Activated CD4-positive, alpha-beta T cell treated with anti-CD3 and anti-CD28 coated beads for 24 hours (primary cell): ENCODE measurements at places on chromosomes 1 and 21.

DNA sequence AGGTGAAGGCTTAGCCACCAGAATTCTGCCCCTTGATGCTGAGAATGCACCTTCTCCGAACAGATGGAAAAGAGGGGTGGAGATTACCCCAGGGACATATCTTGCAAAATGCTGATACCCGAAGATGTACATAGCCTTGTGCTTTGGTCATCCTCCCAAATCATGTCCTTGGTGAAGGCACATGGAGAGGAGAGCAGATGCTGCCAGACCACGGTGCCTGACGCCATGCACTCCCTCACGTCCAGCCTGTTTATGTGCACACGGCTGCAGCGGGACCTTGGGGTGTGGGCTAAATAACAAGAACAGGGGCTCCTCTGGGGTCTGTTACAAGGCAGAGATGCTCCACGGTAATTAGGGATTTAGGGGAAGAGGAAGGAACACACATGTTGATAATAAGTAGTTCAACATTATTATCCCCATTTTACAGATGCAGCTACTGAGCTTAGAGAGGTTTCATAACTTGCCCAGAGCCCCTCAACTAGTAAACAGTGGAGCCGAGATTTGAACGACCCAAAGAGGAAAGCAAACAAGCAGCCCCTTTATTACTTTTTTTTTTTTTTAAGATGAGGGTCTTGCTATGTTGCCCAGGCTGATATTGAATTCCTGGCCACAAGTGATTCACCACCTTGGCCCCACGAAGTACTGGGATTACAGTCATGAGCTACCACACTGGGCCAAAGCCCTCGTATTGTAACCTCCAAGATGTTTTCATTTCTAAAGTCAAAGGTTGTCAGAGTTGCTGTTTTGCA, 12.9 kb downstream of the EPHX1 start:
- no peak for DNase-seq

DNA sequence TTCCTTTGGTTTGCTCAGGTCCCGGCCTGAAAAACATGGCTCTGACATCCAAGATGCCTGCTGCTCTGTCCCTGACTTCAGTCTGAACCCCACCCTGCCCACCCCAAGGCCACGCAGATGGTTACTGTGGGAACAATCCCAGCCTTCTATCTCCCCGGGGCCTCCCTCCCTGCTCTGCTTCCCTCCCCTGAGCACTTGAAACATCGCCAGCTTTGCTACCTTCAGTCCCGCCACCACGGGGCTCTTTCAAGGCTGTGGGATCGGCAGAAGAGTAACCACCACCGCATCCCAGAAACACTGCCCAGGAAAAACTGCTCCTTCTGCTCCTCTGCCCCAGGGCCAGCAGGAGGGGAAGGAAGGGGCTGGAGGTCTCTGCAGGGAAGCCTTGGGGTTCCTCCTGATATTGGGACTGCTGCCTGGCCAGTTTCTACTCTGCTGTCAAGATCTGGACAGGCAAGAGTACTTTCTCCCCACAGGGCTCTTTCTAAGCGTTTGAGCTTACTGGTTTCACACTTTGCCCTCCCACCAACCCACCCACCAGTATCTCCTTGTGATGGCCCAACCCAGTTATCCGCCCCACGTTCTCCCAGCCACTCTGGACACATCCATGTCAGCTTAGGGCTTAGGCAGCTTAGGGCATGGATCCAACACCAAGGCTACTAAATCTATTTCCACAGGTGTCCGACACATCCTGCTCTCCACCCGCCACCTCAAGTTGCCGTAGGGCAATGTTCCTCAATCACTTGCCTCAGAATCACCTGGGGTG, 8.4 kb downstream of the ETNK2 start:
- DNase-seq: no peak

DNA sequence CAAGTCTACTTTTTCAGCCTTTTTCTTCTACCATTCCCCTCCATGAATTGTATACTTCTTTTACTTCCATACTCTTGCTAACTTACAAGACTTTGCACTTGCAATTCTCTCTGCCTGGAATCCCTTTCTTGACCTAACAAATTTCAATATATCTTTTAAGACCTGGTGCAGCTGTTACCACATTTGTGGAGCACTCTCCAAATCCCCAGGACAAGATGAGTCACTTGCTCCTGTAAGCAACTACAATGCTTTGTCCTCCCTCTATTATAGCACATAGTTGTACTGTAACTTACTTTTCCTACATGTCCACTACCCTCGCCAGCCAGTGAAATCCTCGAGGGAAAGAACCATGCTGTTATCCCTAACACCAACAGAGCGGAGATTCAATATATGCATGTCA, 43.1 kb downstream of the WARS2 start:
- no peak for DNase-seq

DNA sequence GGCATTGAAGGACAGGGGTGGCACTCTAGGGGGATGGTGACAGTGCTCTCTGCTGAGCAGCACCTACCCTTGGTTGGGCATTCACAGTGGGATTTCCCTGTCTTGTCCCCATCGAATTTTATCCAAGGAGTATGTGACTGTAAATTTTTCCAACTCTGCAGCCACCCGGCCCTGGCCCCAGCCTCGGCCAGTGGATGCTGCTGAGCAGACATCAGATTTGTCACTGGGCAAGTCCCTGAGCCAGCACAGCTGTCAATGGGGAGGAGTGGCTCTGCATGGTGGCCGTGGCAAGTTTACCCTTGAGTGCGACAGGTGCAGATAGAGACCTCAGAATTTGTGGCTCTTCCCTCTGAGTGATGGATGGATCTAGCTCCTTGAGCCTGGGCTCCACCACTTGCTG, 240.2 kb upstream of the CSF3R start:
- DNase-seq: no peak

DNA sequence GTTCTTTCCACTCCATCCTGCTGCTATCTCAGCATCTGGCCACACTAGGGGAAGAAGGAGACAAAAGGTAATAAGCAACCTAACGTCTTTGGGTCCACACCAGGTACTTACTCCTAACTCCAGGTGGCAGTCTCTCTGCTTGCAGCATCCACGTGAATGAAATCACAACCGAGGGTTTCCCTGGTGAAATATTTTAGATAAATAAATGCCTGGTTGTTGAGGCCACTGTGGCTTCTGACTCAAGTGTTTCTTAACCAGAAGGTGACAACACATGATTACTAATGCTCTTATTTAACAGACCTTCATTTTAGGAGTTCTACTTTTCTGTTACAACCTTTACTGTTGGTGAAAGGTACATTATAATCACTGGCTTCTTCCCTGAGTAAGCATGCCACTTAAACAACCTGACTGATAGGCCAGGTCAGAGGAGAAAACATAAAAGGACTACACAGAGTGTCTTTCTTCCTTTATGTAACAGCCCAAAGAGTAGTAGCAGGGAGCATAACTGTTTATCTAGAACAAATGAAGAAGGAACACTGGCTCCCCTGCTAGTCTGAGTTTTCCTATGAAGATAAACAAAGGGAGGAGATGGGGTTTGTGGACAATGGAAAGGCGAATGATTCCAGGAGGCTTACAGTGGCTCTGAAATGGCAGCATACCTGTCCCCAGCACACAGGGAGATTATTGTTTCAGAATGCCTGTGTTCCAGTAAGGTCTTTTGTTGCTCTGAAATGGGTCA, 59.9 kb downstream of the SYT6 start:
- no peak for DNase-seq

GRCh38 chr1:3558036-3558726, 53.1 kb downstream of the MEGF6 start:
- no peak for DNase-seq

DNA sequence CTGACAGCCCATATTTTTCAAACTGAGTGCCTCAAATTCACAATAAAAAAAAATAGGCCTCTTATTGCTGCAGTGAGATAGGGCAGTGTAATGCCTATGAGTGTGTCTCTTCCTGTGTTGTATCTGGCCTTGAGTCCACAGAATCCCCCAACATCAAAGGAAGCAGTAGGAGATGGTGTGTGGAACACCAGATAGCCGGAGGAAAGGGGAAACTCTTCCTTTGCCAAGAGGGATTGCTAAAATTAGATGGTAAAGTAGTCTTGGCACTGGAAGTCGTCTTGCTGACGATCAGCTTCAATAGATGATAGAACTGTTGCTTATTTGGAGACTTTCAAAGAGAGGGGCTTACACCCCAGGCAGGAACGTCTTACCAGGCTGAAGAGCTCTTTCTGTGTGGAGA, 51.8 kb downstream of the RUNX1 start:
- DNase-seq: no peak

GRCh38 chr21:45365186-45365607, 39.8 kb upstream of the COL18A1 start:
- DNase-seq: no peak

DNA sequence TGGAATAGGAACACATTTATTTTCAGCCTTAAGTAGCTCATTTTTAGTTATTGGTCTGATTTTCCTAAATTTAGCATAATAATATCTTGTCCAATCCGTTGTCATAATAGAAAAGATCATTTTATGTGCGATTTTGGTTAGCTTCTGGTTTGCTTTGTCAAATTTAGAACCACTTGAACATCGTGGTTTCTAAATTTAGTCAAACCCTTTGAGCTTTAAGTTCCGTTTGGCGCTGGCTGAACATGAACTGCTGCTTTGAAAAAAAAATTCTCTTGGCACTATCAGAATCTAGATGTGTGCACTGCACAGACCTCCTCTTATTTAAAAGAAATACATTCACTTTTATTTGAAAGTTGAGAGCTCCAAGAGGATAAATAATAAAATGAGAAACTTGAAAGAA, 370.6 kb downstream of the PTPRC start:
- DNase-seq: no peak

- DNase-seq: no peak
These were observed 23.1 kb upstream of the DNASE2B start for GRCh38 chr1:84374991-84375696.

DNA sequence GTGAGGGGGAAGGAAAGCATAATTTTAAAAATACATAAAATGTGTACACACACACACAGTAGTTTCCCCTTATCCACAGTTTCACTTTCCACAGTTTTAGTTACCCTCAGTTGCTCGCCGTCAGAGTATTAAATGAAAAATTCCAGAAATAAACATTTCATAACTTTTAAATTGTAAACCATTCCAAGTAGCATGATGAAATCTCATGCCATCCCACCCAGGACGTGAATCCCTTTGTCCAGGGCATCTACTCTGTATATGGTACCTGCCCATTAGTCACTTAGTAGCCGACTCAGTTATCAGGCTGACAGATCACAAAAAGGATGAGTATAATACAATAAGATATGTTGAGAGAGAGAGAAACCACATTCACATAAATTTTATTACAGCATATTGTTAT, 36.2 kb downstream of the EPS15 start:
- DNase-seq: no peak

DNA sequence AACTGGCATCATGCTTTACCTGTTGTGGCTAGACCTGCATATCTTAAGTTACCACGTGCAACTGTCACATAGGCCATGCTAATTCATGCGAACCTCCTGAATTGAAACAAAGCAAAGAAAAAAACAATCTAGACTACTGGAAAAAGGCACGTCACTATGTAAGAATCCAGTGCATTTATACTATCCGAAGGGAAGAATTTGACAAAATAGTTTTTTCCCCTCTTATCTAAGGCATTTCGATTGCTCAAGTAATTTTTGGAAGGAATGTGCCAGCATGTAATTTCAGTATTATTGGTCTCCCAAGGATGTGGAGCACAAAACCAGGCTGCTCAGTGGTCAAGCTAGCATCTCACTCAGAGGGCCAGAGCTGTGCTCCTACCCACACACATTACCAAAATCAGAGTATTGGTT, 31.5 kb upstream of the C1orf198 start:
- no peak for DNase-seq

DNA sequence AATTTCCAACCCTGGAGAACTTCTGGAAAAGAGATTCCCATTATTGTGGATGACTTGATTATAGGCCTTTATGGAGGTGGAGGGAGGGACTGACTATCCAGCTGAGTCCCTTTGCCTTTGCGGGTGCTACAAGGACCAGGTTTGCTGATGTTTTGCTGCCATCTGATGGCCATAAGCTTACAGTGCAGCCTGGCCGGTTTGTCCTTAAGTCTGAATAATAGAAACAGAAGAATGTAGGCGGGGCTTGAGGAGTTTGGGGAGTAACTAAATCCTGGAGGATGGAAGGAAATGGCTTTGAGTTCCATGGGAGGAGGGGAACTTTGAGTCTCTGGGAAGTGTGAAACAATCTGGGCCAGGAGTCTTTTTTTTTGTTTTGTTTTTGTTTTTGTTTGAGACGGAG, 55.7 kb upstream of the CD1D start:
- peak; percentile 45 for DNase-seq

DNA sequence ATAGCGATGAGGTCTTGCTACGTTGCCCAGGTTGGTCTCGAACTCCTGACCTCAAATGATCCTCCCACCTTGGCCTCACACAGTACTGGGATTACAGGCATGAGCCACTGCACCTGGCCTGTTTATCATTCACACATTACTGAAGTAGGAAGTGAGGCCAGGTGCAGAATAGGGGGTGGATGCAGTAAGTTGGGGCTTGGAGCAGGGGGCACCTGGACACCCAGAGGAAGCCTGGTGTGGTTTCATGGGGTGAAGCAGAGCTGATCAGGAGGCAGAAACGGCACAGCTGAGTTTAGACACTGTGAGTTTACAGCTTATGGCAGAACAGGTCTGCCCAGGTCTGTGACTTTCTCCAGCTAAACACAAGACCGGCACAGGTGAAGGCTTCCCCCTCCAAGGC, 4.9 kb downstream of the CDA start:
- DNase-seq: no peak

GRCh38 chr1:32404946-32405345, 10.7 kb upstream of the BSDC1 start:
- no peak for DNase-seq

DNA sequence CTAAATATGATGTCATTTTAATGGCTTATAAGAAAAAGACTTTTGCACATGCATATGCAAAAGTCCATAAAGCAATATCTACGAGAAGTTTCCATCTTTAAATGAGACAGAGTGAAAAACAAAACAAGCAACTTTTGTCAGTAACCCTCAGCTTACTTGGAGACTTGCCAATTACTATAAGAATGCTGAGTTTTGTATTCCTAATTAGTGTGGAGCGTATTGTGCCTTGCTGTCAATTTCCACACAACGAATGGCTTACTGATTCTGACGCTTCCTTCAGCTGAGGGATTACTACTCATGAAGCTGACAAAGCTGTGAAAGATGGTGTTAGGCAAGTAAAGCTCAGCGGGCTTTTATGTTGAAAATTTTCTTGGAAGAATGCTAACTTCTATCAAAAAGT, 440.4 kb upstream of the ADAMTS5 start:
- DNase-seq: no peak

- peak; percentile 13 for DNase-seq
These were observed 382 bp upstream of the RASAL2 start for GRCh38 chr1:178093494-178093950.

GRCh38 chr1:9593492-9594465, 5.1 kb downstream of the TMEM201 start:
- peak; percentile 39 for DNase-seq

DNA sequence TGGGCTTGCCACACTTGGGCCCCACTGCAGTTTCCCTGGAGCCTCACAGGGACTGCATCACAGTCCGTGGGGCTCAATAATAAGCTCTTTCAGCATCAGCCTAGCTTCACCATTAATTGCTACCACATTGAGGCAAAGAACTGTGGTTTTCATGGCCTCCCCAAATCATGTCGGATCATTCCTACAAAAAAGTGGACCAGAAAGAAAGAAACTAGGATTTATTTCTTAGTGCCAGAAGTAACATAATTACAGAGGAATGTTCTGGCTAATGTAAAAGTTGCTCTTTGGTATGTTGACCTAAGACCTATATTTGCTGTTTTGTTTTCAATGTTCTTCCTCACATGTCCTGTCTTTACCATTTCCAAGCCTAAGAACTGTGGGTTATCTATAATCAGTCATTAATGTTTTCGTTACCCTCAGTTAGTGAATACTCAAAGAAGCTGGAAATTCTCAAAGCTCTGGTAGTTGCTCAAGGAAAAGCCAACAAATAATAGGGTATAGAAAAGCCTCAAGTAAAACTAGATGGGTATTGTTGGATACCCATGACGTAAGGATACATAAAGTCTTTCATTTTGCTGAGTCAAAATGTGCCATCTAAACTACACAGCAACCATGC, 173.9 kb downstream of the LTN1 start:
- DNase-seq: no peak
